ENCODE measurements at places on chromosomes 13 and 19.

- no peak for DNase-seq
These were observed 34.9 kb downstream of the RHPN2 start for GRCh38 chr19:33029746-33030303.

- no peak for DNase-seq
These were observed 15.9 kb upstream of the ZNF208 start for GRCh38 chr19:22026687-22027086.

DNA sequence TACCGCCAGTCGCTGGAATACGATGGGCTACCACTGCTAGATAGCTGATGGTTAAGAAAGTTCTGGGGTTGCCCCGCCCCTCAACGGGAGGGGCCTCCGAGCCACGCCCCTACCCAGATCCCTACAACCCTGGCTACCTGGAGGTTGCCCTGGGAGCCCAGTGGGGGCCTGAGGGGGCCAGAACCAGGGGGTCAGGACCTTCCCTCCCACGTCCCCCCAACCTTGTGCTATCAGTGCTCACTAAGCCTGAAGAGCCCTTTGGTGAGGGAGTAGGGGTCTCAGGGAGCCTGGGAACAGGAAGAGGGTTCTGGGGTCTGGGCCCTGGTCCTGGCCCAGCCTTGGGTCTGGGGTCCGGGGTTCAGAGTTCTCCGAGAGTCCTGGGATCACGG is 8.9 kb downstream of the OCEL1 start:
- DNase-seq, result peak; percentile 50

GRCh38 chr19:2461751-2462634 is 5.2 kb upstream of the LMNB2 start:
- peak; percentile 51 for DNase-seq

GRCh38 chr19:10288662-10289166 is 1.0 kb upstream of the ICAM5 start:
- DNase-seq, result no peak

GRCh38 chr19:4702764-4703163 is 20.9 kb downstream of the DPP9 start:
- no peak for DNase-seq

- DNase-seq, result peak; percentile 5
These were observed 148.6 kb upstream of the SOX21 start for GRCh38 chr13:94860981-94861407.

DNA sequence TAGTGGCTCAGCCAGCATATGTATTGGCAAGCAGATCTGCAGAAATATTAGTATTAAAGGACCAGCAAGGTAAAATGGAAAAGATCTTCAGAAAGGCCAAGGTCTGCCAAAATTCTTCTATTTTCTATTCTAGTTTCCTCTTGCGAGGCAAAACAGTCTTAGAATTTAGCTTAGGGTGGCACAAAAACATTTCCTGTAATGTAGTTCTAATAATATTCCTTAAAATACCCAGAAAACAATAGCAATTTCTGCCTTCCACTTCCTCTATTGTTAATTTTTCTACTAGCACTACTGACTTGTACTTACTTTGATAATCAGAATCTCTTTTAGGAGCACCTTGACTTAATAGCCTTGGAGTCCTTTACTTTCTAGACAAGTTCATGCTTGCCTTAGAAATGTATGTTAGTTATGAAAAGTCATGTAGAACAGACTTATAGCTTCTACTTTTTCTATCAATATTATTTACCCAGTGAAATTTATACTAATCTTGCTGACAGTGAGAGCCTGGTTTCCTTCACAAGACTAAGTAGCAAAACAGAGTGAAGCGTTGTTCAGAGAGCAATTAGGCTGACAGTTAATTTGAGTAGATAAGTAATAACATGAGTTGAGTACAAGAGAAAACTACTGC is 23.9 kb upstream of the LPAR6 start:
- no peak for DNase-seq

- no peak for DNase-seq
These were observed 18.2 kb downstream of the IL17D start for GRCh38 chr13:20721454-20722357.

DNA sequence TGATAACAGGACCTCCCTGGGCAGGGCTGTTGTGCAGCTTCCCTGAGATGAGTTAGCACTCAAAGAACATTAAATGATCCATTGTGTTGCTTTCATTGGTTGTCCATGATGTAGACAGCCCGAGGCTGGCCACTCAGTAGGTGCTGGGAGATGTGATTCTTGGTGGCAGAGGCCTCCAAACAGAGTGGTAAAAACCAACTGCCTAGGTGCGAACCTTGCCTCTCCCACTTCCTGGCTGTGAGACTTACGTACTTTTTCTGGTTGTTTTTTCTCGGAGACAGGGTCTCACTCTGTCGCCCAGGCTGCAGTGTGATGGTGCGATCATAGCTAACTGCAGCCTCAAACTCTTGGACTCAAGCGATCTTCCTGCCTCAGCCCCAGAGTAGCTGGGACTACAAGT is 6.2 kb downstream of the SARS2 start:
- peak; percentile 62 for DNase-seq

DNA sequence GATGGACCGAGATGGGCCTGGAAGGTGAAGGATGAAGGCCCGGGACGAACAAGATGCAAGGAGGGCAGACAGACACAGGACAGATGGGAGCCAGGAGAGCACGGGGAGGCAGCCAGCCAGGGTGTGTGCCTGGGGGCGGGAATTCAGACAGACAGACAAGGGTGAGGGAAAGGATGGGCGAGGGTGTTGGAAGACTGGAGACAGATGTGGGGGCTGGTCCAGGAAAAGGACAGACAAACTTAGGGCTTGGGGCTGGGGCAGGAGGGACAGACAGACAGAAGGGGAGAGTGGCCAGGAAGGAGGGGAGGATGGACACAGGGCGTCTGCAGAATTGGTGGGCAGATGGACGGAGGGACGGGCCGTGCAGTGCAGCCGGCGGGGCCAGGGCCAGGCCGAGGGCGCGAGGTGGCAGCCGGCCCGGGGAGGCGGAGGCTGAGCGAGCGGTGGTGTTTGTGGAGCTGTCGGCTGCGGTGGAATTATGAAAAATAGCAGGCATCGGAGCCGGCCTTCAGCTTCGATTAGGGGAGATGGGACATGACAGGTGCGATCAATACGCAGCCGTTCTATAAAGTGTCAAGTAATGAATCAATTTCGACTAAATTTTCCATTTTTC is 4.6 kb upstream of the ERFL start:
- no peak for DNase-seq

DNA sequence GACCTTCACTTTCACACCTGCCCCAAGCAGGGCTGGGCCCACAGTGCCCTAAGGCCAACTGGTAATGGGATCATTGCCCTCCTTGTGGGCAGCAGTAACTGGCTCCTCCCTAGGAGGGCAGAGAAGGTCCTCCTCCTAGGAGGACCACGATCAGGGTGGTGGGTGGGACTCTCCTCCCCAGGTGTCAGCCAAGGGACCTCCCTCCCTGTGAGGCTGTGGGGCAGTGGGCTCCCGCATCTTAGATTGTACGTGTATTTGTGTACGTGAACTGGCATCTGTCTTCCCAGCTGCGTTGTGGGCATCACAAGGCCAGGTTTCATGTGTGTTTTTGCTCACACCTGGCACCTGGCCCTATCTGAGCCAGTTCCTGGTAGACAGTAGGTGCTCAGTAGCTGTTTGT is 111.8 kb downstream of the SOX1 start:
- DNase-seq, result no peak

DNA sequence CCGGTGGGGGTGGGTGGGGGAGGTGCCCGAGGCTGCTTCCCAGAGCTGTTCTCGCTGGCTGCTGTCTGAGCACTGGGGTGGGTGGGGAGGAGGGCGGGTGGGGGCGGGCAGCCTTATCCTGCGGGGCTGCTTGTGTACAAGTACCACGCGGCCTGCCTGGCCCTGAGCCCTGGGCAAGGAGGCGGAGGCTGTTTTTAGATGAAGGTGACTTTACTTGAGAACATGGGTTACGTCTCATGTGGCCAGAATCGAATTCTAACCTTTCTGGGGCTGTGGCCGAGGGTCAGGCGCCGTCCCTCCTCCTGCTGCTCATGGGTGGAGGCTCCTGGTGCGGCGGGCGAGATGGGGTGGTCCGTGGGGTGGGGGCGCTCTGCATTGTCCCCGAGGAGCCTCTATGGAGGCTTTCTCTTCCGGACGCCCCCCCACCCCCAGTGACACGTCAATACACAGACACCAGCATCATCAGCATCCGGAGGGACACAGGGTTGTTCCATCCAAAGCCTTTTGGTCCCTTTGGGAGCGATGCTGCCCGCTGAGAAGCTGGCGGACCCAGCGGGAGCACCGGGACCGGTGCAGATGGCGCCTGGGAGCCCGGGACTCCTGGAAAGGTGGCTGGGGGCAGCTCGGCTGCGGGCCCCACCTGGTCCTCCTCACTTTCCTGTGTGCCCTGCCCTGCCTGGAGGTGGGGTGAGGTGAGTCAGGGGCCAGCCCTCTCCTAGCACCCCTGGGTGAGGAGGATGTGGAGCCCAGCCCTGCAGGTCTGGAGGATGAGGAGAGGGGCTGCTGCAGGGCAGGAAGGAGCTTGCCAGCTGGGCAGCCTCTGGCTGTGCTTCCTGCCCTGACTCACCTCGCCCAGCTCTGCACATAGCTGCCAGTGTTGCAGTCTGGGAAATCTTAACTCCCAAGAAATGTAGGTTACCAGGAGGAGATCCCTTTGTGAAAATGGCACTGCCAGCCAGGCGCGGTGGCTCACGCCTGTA is 3.4 kb downstream of the BSG start:
- no peak for DNase-seq

DNA sequence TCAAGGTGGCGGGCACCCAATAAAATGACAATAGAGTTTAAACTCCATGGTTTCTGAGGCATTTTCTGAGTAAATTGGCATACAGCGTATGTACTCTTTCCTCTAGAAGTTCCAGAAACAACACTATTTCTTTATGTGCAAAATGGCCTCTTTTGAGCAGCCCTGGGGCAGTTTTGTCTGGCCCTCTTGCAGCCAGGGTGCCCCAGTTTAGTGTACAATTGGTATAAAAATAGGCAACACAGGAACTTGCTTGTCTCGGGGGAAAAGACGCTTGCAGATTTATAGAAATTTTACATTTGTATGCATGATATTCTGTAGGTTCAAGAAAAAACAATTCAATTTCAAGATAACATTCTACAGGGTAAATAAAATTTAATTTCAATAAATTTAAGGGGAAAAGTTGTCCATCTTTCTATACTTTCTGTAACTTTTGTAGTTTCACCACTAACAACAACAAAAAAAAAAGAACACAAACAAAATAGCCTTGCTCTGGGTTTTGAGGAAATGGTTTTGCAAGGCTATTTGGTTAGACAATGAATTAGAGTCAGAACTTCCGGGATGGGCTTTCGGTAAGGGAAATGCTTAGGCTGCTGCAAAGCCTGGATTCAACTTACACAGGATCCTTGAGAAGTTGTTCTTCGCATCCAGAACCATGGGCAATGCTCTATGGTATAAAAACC is 45.3 kb downstream of the LRCH1 start:
- no peak for DNase-seq

DNA sequence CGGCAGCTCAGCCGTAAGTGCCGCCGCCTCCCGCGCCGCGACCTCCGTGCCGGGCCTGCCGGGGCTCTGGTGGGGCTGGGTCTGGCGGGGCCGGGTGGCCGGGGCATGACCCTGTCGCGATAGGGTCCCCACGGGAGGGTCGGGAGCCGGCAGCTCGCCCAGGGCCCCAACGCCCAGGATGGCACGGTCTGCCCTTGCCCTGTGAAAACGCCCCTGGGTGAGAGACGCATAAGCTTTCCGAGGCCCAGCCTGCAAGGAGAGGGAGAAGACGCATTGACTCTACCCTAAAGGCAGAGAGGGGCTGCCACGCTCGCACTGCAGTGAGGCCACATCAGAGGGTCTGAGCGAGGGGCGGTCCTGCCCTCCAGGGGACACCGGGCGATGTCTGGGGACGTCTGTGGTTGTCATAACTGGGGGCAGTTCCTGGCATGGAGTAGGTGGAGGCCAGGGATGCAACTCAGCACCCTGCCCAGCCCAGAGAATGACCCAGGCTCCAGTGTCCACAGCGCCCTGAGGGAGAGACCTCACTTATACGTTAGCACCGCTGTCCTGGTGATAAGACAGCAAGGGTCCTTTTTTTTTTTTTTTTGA is 539 bp downstream of the ZNF554 start:
- no peak for DNase-seq

GRCh38 chr19:14530506-14530905 is 1.1 kb downstream of the TECR start:
- DNase-seq, result no peak

DNA sequence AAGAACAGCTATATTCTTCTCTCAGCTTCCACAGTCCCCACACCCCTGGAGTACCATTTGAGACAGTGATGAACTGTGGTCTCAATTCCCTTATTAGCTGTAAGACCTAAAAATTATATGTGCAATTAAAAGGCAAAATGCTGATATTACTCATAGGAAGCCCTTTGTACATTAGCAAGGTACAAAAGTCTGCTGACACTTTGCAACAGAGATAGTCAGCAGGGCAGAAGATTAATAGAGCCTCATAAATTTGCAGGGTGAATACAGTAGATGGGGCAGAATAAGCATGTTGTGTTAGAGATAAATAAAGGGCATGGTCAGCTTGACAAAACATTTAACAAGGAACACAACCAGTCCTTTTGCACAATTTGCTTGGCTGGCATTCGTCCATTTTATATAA is 210.0 kb upstream of the OBI1 start:
- no peak for DNase-seq

GRCh38 chr19:45571457-45572220 is 13.0 kb downstream of the OPA3 start:
- DNase-seq, result no peak
